ENCODE measurements at places on chromosomes 4 and X. TPM values are rescaled to one million over a fixed set of nuclear protein-coding genes. Genes with fewer than 3 reads are reported as not detected.

The DCAF4L1 gene
- not detected for total RNA-seq

The MTTP gene
- 0.20 TPM for total RNA-seq

The SLC39A8 gene
- total RNA-seq = 83.5 TPM

The NDUFA1 gene
- total RNA-seq = 157 TPM

DNA sequence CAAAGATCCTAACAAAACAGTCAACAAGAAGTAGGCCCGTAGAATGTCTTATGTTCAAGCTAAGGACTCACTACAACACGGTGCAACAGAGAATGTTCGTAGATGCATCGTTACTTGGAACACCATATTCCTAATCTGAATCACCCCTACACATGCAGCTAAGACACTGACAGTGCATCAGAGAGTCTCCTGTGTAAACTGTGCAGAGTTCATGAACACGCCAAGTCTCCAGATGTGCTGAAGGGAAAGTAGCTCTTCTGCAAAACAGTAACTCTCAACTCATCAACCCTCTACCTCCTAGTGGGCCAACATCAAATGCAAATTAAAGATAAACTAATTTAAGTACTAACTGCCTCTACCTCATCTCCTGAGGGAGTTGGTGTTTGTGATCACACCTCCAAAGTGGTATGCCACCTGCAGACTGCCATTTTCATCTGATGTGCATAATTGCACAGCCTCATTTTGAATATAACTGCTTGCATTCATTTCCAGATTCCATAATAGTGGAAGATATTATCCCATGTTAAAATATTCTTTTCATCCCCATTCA lies 73.5 kb downstream of the MOSPD2 start:
- no peak for DNase-seq

- DNase-seq = no peak
These were observed 32.4 kb downstream of the ADH7 start for GRCh38 chr4:99402765-99403164.

DNA sequence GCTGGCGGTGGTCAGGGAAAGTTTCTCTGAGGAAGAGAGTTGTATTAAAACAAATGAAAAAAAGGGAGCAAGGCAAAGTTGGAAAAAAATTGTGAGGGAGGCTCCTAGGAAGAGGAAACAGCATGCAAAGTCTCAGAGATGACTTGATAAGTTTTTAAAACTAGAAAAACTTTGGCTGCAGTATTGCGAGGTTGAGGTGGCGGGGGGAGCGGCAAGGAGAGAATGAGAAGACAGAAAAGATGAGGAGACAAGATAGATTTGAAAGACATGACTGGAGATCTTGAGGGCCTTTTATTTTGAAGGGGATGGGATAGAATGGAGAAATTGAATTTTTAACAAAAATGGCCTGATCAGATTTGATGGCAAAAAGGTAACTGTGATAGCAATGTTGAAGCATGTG lies 4.8 kb upstream of the UBE2D3 start:
- no peak for DNase-seq

GRCh38 chr4:47519239-47519883 lies 34.3 kb downstream of the ATP10D start:
- no peak for DNase-seq

DNA sequence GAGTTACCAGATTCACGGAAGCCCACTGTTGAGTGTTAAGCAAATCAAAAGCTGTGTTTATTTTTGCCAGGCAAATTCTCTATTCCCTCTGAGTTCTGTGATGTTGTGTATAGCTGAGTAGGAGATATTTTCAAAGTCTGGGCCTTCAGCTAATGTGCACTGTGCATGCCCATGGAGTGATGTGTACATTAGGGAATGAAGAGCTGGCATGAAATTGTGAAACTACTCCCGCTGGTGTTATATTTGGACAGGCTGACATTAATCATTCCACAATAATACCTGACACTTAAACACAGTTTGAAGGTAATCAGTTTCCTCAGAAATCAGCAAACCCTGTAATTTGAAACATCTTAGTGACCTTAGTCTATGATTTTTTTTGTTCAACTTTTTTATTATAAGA lies 88.1 kb upstream of the MBNL3 start:
- DNase-seq = no peak

DNA sequence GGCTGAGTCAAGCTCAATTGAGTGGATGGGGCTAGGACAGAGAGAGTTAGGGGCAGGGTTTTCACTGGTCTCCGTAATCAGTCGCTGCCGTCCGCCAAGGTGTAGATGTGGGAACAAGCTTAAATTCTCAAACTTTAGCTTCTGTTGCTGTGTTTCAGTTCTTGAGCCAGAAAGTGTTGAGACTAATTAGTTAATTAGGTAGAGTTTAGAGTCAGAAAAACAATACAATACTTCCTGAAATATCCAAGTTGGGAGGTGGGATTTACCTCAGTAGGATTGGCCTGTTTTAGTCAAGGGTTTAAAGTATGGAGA lies 1.1 kb upstream of the UBE2D3 start:
- no peak for DNase-seq

DNA sequence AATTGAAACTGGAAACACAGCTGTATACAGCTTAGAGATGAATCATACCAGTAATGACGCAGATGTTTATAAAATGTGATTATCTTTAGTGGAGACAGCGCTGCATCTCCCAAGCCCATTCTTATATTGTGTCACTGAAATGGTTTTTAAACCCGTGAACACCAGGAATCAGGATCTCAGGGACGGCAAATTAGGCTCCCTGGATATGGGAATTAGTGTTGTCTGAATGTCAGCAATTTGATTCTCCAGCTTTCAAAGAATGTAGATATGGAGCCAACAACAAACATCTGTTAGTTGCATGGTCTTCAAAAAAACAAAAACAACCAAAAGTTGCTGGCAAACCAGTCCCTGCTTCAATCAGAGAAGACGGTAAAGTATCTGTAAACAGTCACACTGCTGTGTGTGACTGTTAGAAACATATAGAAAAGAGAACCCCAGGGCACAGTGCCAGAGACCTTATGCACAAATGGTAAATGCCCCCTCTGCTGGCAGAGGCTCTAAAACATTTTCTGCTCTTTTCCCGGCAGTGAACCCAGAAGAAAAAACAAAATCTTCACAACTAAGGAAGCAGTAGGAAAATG lies 351.9 kb upstream of the FTHL17 start:
- no peak for DNase-seq

Measured in mucosa of descending colon (tissue), 3 donors.